ENCODE measurements at places on chromosomes 7 and 10.

DNA sequence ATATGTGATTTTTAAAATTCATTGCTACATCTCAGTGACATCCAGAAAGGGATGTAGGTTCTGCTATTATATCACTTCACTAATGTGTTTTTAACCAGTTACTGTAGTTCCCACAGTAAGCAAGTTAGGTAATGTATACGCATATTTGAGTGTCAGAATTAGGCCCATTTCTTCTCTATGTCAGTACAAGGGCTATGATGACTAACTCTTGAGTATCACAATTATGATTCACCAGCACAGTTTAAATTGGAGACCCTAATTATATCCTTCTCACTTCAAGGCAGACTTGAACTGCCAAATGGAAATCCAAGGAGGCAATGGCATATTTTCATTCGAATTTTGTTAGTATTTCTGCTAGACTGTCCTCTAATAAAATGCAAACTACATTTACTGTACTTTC is 23.6 kb downstream of the BZW2 start:
- DNase-seq: no peak

GRCh38 chr7:82210416-82211184 is 233.0 kb downstream of the CACNA2D1 start:
- DNase-seq: no peak

- DNase-seq: no peak
Observed at GRCh38 chr10:99443500-99443899, 13.1 kb upstream of the GOT1 start.

DNA sequence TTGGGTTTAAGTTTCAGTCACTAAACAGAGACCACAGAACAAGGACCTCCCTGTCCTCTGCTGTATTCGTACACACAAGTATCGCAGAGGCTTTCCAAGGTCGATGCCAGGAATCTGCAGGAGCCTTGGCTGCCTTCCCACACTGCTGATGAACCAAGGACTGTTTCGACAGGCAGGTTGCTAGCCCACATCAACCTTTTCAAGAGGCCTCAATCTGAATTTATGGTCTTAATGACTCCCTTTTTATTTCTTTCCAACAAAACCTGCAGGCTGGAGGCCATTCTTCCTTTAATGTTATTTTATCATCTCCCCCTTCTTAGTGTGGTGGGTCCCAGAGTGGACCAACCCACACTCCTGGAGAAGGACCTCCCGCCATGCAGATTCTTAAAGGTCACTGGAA is 45.6 kb downstream of the JCAD start:
- DNase-seq: no peak

- no peak for DNase-seq
Observed at GRCh38 chr7:157683747-157684156, 346.9 kb downstream of the DNAJB6 start.

- DNase-seq: no peak
Observed at GRCh38 chr10:124220547-124220946, 127.1 kb upstream of the CHST15 start.

DNA sequence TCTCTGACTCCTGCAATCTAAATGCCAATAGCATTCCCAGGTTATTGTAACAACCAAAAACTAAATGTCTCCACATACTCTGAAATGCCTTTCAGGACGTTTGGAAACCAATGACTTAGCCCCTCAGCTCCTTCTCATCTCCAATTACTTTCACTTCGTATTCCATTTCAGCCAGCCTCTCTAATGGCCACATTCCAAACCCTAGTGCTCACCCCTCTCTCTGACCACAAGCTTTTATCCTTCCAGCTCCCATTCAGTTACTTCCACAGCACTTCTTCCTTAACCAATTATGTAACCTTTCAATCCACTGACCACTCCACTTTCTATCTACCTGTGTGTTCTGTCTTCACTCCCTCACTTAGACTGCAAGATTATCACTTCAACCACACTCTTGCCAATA is 4.3 kb downstream of the NOC3L start:
- DNase-seq: peak; percentile 87

DNA sequence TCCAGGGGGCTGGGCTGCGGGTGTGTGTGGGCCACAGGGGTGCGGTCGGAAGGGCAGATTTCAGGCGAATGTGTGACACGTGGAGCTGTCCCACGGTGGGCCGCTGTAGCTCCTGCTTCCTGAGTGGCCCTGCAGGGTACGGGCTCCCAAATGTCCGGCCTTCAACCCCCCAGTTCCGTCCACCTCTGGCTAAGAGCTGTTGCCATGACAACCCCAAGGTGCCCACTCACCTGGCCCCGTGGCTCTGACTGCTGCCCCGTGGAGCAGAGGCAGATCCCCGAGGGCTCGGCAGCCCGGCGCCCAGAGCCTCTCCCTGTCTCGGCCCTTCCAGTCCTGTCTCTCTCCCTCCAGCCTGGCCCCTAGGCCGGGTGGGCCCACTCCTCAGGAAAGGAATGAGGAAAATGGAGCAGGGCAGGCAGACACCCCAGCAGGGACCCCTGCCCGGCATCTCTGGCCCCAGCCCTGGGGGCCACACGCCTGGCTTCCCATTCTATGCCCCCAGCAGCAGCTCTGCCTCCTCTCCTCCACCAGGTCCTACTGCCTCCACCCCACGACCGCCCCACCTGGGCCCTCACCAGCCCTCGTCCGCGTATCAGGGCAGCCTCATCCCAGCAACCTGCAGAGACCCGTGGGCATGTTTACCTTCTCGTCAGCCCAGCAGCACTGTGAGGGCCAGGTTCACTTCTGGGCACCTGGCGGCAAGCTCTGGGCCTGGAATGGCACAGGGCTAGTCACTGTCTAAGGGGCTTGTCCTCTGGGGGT is 215.6 kb downstream of the ELFN1 start:
- DNase-seq: no peak
